Renal cortical epithelial cell (primary cell): ENCODE measurements at places on chromosomes 6 and 20.

DNA sequence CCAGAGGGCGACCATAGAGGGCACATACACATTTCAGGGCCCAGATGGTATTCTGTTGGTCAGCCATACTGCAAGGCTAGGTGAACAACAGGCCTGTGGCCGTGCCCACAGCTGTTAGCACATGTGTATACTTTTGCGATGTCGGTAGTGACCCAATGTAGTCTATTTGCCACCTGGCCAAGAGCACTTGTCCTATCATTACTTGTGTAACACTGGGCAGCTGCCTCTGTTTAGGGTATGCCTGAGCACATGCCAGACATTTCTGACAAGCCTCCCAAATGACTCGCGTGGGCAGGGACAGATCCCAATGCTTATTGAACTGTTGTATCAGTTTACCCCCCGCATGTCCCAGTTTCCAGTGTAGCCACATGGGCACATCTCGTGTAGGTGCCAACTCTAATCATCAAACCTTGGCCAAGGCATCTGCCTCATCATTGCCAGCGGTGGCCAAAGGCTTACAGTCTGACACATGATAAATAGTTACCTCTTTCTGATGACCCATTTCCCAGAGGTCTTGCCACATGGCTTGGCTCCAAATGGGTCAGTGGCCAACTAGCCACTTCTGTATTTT is 74.4 kb upstream of the FBXL4 start:
- no peak for DNase-seq

DNA sequence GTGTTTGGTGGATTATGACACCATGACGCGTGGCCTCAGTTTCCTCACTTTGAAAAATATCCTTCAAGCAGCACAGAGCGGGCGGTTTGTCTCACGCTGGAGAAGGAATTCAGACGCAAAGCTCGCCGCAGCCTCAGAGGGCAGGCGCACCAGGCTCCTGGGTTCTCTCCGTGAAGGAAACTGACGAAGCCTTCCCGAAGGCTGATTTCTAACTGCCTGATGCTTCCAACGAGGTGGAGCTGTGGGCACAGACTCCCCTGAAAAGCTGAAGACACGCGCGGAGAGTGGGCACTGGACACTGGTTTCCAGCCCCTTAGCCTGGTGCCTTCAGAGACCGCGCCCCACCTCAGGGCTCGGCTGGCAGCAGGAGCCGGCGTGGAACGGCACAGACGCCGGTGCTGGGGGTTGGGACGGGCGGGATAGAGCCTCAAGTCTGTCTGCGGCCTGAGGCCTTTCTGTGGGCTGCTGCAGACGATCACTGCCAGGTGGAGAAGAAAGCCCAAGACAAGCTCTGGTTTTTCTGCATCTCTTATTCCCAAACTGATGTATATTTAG is 56.1 kb downstream of the DACT2 start:
- no peak for DNase-seq

DNA sequence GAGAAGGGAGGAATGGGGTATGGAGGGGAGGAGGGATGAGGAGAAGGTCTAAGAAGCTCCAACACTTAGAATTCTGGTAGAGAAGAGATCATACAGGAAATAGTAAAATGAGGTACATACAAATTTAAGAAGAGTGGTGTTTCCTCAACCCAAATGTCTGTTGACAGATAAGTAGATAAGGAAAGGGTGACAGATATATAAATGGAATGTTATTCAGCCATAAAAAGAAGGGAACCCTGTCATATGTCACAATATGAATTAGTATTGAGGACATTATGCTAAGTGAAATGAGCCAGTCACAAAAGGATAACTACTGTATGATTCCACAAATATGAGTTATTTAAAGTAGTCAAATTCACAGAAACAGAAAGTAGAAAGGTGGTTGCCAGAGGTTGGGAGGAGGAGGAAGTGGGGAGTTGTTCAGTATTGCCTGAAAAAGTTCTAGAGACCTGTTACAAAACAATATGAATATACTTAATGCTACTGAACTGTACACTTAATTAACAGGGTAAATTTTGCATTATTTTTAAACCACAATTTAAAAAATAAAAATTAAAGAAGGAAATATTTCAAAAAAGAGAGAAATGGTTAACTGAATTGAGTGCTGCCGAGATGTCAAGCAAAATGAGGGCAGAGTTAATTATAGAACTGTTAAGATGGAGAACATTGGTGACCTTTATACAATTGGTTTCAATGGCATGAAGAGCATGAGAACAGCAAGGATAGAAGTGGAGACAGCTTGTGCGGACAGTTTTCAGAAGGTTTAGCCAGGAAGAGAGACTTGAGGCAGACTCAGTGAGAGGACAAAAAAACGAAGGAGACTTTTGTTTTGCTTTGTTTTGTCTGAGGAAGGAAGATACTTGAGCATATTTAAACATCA is 47.6 kb upstream of the ADGRF4 start:
- DNase-seq = no peak

DNA sequence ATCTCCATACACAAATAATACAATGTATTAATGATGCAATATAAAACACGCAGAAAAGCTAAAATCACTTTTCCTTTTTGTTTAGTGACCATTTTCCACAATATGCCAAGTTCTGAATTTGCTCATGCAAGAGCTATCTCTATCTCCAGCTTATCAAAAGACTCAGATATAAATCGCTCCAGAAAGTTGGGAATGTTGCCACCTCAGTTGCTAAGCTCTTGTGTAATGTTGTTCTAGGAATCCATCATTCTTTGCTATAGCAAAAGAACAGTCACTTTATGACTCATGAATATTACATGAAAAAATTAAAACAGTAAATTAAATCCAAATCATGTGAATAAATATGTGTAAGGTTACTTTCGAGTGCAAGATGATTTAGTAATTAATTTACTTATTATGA is 8.7 kb downstream of the PLAGL1 start:
- peak; percentile 11 for DNase-seq

DNA sequence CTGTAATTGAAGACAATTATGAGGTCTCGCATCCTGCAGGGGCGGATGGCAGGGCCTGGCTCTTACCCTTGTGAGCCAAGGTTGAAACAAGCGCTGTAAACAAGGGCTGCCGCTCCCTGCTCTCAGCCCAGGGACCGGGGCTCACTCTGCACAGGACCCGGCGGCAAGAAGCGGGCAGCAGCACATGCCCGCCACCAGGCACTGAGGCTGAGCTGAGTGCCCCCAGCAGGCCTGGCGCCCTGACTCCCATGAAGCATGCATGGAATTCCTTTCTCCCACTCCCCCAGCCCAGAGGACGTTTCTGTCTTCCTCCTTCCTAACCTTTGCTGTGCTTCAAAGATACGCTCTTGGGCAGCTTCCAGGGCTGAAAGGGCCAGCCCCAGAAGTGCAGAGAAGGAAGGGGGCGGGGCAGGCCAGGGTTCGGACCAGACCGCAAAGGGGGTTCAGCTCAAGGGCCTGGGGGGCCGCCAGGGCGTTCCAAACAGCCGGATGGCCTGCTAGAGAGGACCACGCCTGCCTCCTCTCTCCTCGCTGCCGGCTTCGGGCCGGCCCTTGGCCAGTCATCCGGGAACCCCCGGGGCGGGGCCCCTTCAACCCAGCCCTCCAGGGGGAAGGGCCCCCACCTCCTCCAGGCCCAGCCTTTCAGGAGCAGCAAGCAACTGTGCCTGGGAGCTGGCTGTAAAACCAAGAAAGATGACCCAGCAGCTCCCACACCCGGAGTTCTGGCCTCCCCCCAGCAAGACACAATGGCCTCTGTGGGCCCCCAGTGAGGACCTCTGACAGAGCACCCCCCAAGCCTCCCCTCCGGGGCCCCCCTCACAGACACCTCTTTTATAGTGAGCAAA is 109.9 kb downstream of the NOL4L start:
- peak; percentile 87 for DNase-seq

- no peak for DNase-seq
Measured at GRCh38 chr6:56947924-56948323, 7.0 kb upstream of the BEND6 start.

- DNase-seq = peak; percentile 86
Measured at GRCh38 chr20:2805689-2806350, 5.4 kb upstream of the CPXM1 start.

DNA sequence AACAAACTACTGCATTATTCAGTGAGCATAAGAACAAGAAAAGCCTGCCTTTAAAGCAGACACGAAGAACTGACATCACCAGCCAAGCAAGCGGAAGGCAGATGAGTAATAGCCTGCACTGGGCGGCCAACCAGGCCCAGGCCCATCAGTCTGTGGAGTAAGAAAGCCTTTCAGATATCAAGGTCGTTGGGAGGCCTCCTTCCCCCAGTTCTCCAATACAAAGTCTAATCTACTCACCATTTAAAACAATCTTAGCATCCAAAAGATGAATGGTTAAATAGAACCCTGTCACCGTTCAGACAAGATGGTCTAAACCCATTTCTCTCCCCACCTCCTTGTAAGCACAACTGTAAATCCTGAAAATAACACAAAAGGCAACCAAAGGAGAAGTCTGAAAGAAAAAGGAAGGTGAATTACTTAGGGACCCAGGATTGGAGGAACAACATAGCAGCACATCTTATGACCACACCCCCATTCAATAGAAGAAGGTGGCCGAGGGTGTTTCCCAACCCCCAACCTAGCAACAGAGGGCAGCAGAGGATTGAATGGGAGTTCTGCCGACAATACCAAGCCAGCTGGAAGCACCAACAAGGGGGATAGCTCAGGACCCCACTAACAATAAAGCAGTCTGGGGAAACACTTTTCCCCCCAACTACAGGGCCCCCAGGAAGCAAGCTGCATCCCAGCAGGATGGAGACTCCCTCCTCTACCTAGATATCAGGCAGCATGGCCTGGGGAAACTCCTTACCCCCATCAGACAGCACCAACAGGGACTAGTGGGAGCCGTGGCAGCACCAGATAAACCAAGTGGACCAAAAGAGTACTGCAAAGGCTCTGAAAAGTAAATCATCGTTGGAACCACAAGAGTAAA is 67.9 kb downstream of the ZHX3 start:
- peak; percentile 90 for DNase-seq

- DNase-seq = no peak
Measured at GRCh38 chr20:5827098-5827853, 77.1 kb downstream of the SHLD1 start.

GRCh38 chr20:5947276-5947675 is 3.1 kb downstream of the TRMT6 start:
- DNase-seq = no peak

DNA sequence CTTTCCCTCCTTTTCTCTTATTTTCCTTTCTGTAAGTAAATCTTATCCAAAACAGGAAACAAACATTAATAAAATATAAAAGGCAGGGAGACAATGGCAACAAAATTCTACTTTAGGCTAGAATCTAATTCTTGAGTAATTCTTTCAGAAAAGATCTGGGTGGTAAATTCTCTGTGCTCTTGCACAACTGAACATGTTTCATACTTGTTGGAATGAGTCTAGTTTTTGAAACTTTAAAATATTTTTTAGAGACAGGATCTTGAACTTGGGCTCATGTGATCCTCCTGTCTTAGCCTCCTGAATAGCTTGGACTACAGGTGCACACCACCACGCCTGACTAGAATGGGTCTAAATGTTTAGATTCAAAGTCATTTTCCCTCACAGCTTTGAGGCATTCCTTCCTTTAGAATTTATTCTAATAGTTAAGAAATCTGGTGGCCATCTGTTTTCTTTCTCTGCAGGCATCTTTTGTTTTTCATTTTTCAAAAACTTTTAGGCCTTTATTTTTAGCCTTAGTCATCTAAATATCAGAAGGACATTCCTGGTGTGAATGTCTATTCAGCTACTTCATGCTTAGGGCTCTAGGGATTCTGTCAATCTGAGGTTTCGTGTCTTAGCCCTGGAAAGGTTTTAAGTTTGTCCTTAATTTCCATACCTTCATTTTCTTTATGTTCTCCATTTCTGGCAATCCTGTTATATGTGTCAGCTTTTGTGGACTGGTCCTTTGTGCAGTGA is 76.5 kb downstream of the CDKAL1 start:
- no peak for DNase-seq

DNA sequence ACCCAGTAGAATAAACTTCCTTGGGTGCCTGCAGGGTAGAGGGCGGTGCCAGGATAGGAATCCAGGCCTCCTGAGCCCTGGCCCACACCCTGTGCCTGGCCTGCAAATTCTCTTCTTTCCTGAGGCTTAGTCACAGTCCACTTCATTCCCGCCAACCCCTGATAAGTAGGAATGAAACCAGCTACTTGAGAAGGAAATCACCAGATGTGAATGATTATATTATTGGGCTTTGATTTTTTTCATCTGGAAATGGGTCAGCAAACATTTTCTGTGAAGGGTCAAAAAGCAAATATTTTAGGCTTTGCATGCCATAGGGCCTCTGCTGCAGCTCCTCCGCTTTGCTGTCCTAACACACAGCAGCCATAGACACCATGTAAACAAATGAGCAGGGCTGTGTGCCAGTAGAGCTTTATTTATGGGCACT is 50.2 kb downstream of the STK35 start:
- peak; percentile 61 for DNase-seq

GRCh38 chr6:100880149-100880852 is 828 bp downstream of the ASCC3 start:
- DNase-seq = peak; percentile 56

DNA sequence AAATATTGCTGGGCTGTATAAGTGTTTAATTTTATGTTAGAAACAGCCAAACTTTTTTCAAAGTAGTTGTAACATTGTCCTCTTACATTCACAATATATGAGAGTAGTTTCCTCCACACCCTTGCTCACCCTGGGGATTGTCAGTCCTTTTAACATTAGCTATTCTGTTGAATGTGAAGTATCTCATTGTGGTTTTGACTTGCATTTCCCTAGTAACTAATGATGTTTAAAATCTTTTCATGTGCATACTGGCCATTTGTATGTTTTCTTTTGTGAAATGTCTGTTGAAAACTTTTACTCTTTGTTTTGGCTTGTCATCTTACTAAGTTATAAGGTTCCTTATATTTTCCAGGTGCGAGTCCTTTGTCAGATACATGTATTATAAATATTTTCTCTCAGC is 32.9 kb downstream of the TRIM38 start:
- DNase-seq = peak; percentile 74

- DNase-seq = no peak
Measured at GRCh38 chr6:24910331-24910960, 25.3 kb downstream of the RIPOR2 start.

GRCh38 chr6:81981812-81982211 is 229.3 kb upstream of the TENT5A start:
- peak; percentile 75 for DNase-seq

- peak; percentile 61 for DNase-seq
Measured at GRCh38 chr20:54980103-54980960, 504.9 kb downstream of the DOK5 start.

DNA sequence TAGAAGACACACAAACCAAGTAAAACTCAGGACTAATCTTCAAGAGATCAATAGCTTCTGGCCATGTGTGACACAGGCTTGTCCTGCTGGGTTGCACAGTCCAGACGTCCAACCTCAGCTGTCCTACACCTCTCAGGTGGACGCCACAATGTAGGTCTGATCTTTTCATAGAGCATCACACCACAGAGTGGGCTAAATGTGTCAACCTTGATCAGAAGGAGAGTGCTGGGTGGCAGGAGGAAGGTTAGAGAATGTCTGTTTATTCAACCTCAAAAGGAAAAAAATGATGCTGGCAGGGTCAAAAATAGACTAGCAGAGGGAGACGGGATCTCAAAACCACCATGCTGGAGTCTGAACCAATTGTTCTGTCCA is 41.7 kb downstream of the GFOD1 start:
- DNase-seq = no peak

- peak; percentile 63 for DNase-seq
Measured at GRCh38 chr6:27096834-27097511, 150.5 kb upstream of the PRSS16 start.

- DNase-seq = no peak
Measured at GRCh38 chr20:17836303-17836861, 132.2 kb downstream of the SNX5 start.
